Esophagus squamous epithelium (tissue), 5 donors: ENCODE measurements at places on chromosomes 5 and 9. TPM values are rescaled to one million over a fixed set of nuclear protein-coding genes. Genes with fewer than 3 reads are reported as not detected.

GRCh38 chr5:142800776-142801494 lies 30.8 kb downstream of the ARHGAP26 start:
- H3K27me3 ChIP-seq: no peaks in the 10 kb centered on the region
- DNase-seq: no peak
- no peak overlapping the region for H3K27ac ChIP-seq
- H3K4me3 ChIP-seq: no peak overlapping the region
- peaks cover 11% of the 10 kb centered on the region for H3K4me1 ChIP-seq
- no peaks in the 10 kb centered on the region for H3K36me3 ChIP-seq

GRCh38 chr5:18003784-18004183 lies 369.5 kb downstream of the TAF11L14 start:
- H3K4me3 ChIP-seq: no peak overlapping the region
- no peaks in the 10 kb centered on the region for H3K36me3 ChIP-seq
- no peak overlapping the region for H3K27ac ChIP-seq
- no peak for DNase-seq

GRCh38 chr5:54311176-54311677 lies 854 bp upstream of the ARL15 start:
- H3K27ac ChIP-seq: peak overlapping the region; percentile 85
- DNase-seq: no peak
- no peaks in the 10 kb centered on the region for H3K27me3 ChIP-seq
- H3K4me3 ChIP-seq: peak overlapping the region; percentile 78

- DNase-seq: no peak
- H3K4me1 ChIP-seq: peaks cover 13% of the 10 kb centered on the region
- peak overlapping the region; percentile 26 for H3K4me3 ChIP-seq
- H3K27me3 ChIP-seq: peaks cover 29% of the 10 kb centered on the region
- no peaks in the 10 kb centered on the region for H3K36me3 ChIP-seq
- no peak overlapping the region for H3K27ac ChIP-seq
Measured at GRCh38 chr5:93607367-93608258, 24.6 kb downstream of the NR2F1 start.

DNA sequence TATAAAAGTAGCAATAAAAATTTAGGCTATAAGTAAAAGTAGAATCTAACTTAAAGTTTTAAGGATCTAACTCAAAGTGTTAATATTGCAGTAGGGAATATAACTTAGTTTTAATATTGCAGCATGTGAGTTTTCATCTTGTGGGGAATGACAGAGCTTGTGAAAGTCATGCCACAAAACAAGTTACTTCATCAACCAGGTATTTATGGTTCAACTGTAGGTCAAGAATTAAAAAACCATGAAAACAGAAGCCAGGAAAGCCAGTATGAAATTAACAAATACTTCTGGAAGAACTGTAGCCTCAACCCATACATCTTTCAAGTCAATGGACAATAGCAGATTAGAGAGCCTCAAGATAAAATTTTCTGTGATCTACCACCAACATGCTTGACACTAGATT lies 19.0 kb downstream of the HMGCS1 start:
- no peak overlapping the region for H3K4me3 ChIP-seq
- no peaks in the 10 kb centered on the region for H3K4me1 ChIP-seq
- H3K36me3 ChIP-seq: peaks cover 19% of the 10 kb centered on the region
- H3K27me3 ChIP-seq: no peaks in the 10 kb centered on the region

GRCh38 chr5:164048359-164048926 lies 543.0 kb downstream of the MAT2B start:
- no peak overlapping the region for H3K27ac ChIP-seq
- H3K36me3 ChIP-seq: no peaks in the 10 kb centered on the region
- H3K4me1 ChIP-seq: no peaks in the 10 kb centered on the region
- DNase-seq: no peak
- no peak overlapping the region for H3K4me3 ChIP-seq

DNA sequence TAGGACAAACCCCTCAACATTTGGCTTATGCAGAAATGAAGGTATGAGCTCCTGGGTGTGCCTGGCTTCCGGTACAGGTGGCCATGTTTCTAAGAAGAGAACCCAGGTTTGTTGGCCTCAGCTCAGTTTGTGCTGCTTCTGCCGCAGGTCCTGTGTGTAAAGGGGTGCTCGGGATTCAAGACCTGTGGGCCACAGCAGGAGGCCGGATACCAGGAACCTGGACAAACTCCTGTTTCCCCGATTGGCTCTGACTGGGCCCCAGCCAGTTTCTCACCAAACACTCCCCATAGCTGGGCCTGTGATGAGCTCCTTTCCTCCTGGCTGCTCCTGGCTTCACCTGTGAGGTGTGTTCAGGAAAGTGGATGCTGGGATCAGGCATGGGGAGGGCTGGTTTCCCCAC lies 271.2 kb upstream of the IRX2 start:
- no peaks in the 10 kb centered on the region for H3K27me3 ChIP-seq
- H3K36me3 ChIP-seq: no peaks in the 10 kb centered on the region
- H3K4me3 ChIP-seq: no peak overlapping the region
- no peak overlapping the region for H3K27ac ChIP-seq
- no peak for DNase-seq

DNA sequence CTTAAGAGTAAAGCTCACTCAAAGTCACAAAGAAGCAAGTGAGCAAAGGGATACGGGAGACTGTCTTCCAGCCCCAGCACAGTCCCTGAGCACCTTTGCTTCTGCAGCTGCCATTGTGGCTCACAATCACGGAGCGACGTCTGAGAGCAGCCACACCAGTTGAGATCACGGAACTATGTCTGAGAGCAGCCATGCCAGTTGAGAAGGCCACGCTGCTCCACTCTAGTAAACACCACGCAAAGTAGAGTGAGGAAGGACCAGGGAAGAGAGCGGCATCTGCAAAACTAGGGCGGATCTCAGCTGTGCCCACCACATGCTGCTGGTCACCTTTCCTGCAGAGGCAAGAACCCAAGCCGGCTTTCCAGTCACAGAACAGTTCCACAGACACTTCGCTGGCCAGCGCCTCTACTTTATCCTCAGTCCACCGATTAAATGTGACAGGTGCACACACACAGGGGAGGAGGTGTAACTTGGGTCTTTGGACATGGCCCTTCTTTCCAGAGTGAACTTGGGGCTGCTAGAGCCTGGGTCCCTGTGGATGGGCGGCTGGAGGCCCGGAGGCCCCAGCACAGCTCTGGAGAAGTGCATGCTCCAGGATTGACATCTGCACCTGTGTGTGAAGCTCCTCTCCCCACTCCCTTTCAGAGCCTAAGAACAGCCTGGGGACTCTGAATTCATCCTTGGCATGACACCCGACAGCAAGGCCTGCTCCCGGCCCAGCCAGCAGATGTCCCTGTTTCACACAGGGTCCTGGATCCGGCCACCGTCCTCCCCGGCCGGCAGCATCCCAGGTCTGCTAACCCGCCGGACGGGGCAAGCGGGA lies 324.9 kb upstream of the IRX4 start:
- no peak overlapping the region for H3K27ac ChIP-seq
- no peaks in the 10 kb centered on the region for H3K4me1 ChIP-seq
- no peak overlapping the region for H3K4me3 ChIP-seq
- no peak for DNase-seq

DNA sequence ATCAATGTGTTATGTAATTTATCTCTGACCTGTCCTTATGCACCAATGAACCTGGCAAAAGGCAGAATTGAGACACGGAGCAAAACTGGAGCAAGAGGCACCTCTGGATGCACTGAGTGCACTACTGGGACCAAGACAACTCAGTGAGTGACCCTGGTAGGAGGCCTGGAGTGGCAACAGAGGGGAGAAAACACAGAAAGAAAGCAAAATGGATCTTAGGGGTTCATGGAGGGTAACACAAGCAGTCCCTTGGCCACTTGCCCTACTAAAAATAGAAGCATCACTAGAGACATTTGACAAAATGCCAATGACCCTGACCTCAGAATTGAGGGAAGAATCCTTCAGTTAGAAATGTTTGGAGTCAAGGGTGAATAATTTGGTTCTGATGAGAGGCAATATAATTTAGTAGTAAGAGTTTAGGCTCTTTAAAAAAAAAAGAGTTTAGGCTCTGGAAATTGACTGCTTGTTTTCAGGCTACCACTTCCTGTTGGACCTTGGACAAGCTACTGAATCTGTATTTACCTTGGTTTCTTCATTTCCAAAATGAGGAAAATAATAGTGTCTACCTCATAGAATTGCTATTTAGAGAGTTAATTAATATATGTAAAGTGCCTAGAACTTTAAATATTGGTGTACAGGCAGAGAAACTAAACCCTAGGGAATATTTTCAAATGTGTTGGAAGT lies 234.9 kb upstream of the TARS1 start:
- no peak for DNase-seq
- no peaks in the 10 kb centered on the region for H3K4me1 ChIP-seq
- no peak overlapping the region for H3K27ac ChIP-seq
- H3K4me3 ChIP-seq: no peak overlapping the region
- no peaks in the 10 kb centered on the region for H3K36me3 ChIP-seq

DNA sequence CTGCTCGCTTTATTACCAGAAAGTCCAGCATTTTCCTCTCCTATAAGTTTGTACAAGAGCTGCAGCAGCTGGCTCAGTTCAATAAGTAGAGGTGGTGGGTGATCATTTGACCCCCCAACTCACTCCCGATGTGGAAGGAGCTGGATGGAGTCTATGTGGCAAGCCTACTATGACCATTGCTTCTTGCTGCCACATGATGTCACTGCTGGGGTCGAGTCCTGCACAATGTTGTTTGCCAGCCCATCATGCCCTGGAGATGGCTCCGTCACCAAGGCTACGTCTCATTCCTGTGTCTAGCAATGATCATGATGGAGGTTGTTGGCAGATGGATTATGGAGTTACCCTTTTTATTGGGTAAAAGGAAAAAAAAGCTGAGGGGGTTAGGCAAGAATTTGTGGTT lies 266.3 kb downstream of the PSAT1 start:
- H3K4me1 ChIP-seq: no peaks in the 10 kb centered on the region
- no peak overlapping the region for H3K4me3 ChIP-seq
- no peaks in the 10 kb centered on the region for H3K36me3 ChIP-seq
- DNase-seq: no peak
- H3K27ac ChIP-seq: no peak overlapping the region

- H3K4me1 ChIP-seq: no peaks in the 10 kb centered on the region
- H3K4me3 ChIP-seq: no peak overlapping the region
- no peaks in the 10 kb centered on the region for H3K27me3 ChIP-seq
- no peak overlapping the region for H3K27ac ChIP-seq
Measured at GRCh38 chr9:122988920-122989621, 44.4 kb upstream of the GPR21 start.

GRCh38 chr9:86402591-86402990 lies 48.4 kb upstream of the TUT7 start:
- no peak overlapping the region for H3K4me3 ChIP-seq
- H3K36me3 ChIP-seq: no peaks in the 10 kb centered on the region
- peaks cover 23% of the 10 kb centered on the region for H3K4me1 ChIP-seq
- no peak overlapping the region for H3K27ac ChIP-seq

GRCh38 chr9:78292026-78292425 lies 4.9 kb upstream of the PSAT1 start:
- no peak for DNase-seq
- no peaks in the 10 kb centered on the region for H3K36me3 ChIP-seq
- no peaks in the 10 kb centered on the region for H3K27me3 ChIP-seq

DNA sequence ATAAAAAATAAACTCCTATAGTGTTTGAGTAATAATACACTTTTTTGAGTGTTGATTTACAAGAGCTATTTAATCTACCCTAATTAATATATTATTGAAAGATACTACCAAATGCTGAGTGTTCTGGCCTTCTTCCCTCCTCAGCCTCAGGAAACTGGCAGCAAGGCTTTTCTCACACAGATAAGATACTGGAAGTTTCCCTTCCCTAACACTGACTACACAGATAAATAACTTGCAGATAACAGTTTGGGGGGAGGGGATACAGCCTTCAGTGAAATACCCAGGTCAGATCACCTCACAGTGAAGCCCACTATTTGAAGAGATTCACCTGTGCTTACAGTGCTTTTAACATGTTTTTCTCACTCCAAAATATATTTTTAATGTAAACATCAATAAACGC lies 1.6 kb upstream of the NIPSNAP3A start:
- H3K4me1 ChIP-seq: peaks cover 20% of the 10 kb centered on the region
- H3K4me3 ChIP-seq: no peak overlapping the region
- H3K36me3 ChIP-seq: peaks cover 2% of the 10 kb centered on the region
- no peak for DNase-seq
- H3K27ac ChIP-seq: no peak overlapping the region

DNA sequence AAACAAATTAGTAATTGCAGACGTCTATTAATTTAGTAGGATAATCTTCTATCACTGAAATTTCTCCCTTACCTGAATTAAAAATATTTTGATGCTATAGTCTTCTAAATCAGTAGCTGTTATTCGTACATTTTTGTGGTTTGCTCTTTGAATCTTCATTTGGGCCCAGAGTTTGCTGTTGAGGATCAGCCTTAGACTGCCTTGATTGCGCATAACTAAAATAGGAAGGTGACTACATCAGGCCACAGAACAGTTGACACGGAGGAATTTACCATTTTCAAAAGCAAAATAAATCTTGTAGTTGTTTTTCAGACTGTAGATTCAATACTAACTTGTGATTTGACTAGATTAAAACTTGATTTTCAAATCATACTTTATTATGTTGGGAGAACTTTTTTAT lies 11.8 kb upstream of the NADK2 start:
- H3K27ac ChIP-seq: peak overlapping the region; percentile 36
- no peaks in the 10 kb centered on the region for H3K36me3 ChIP-seq
- no peak overlapping the region for H3K4me3 ChIP-seq
- no peak for DNase-seq
- no peaks in the 10 kb centered on the region for H3K4me1 ChIP-seq
- no peaks in the 10 kb centered on the region for H3K27me3 ChIP-seq

DNA sequence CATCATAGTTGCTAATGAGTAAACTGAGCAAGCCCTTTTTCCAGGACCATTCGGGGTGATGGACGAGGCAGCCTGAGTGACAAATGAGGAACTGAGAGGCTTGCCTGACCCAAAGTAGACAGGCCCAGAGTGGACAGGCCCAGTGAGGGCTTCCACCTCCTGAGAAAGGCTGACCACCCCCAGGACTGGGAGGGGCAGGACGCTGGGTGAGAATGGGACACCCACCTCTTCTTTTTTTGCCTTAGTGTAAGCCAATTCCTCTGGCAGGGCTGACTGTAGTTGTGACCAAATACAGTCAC lies 68.3 kb downstream of the MACROH2A1 start:
- H3K27me3 ChIP-seq: no peaks in the 10 kb centered on the region
- no peak for DNase-seq
- H3K4me1 ChIP-seq: peaks cover 21% of the 10 kb centered on the region
- H3K27ac ChIP-seq: peak overlapping the region; percentile 23
- peaks cover 42% of the 10 kb centered on the region for H3K36me3 ChIP-seq

GRCh38 chr5:35454011-35454525 lies 163.6 kb upstream of the SPEF2 start:
- peaks cover 9% of the 10 kb centered on the region for H3K4me1 ChIP-seq
- H3K4me3 ChIP-seq: no peak overlapping the region
- H3K36me3 ChIP-seq: no peaks in the 10 kb centered on the region
- H3K27me3 ChIP-seq: no peaks in the 10 kb centered on the region

The HNRNPA0 gene
- total RNA-seq: 13.7 TPM

The GRIN1 gene
- total RNA-seq: 0.38 TPM

The FIBCD1 gene
- total RNA-seq: not detected

The CYFIP2 gene
- total RNA-seq: 7.0 TPM

The OR1Q1 gene
- not detected for total RNA-seq

The PIP5K1B gene
- total RNA-seq: 0.56 TPM

The PCDHB16 gene
- 1.3 TPM for total RNA-seq

The KIAA1958 gene
- total RNA-seq: 5.6 TPM

The LHFPL2 gene
- 2.2 TPM for total RNA-seq

The HABP4 gene
- 12.4 TPM for total RNA-seq
